ENCODE measurements at places on chromosomes 6 and 20.
A peak's percentile ranks its signal among the peaks of the same experiment; 100 is the strongest.

DNA sequence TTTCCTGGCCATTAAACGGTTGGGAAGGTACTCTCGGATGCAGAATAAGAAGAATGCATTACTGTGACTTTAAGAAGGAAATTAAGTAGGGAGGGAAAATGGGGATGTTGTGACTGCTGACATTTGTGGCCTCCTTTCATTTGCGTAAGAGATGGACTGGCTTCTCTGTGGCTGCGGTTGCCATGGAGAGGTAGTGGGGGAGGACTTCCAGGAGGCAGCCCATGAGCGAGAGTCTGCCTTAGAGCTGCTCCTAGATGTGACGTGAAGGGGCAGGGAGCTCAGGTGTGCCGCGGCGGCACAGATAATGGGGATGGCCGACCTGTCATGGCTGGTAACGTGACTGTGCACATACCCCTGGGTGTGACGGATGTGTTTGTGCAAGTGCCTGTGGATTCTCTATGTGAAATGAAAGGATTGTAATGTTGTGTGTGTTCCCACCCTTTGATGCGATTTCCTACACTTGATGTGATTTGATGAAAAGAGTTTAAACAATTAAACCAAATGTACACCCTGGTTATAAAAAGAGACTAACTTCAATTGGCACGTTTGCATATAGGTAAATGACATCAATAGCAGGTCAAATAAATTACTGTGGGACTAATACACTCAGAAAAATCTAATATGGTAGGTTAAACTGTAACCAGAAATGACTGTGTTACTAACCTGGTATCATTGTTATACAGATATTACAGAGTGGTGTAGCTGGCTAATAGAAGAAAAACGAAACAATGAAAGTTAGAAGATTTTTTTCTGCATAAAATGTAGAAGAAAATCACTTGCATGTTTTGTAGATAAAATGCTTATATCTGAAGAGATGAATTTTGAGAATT is 48.9 kb downstream of the HIVEP1 start:
- peak; percentile 32 for DNase-seq

GRCh38 chr6:24394780-24395437 is 7.8 kb upstream of the MRS2 start:
- no peak for DNase-seq

- no peak for DNase-seq
Observed at GRCh38 chr20:56810141-56810540, 181.0 kb downstream of the TFAP2C start.

DNA sequence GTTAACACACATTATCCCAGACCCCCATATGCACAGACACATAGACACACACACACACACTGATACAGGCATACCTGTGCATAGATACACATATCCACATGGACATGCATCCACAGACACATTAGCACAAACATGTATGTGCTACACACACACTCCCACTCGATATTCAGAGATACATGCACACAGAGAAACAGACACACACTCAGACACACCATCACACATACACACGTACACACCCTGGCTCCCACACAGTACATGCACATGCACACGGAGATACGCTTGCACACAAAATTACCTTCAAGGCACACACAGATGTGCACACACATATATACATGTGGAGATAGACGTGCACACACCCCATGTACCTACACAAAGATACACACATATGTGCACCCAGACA is 19.7 kb downstream of the RBM38 start:
- no peak for DNase-seq

DNA sequence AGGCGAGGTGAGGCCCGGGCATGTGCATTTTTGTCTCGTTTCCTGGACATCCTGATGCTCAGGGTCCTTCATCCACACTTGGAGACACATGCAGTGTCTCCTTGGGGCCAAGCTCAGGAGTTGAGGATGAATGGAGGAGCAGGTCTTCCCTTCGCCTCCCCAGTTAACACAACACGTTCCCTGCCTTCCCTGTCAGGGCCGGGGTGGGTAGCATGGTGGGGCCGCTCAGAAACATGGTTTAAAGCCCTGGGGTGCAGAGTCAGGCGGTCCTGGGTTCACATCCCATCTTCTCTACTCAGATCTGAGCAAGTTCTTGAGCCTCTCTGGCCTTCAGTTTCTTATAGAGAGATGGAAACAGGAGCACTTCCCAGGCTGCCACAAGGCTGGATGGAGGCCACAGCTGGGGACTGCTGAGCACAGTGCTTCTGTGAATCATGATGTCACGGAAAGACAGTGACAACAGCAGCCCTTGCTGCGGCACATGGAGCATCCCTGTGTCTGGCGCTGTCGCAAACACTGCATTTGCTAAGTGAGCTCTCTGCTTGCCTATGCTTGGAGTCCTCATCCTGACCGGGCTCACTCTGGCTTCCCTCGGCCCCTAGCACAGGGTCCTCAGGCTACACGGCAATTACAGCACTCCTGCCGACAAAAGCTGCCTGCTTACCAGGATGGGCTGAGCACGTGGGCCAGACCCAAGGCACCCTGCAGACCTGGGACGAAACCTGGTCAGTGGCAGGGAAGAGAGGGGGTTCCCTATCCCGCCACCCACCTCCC is 45.6 kb upstream of the STX16 start:
- DNase-seq, result no peak

- no peak for DNase-seq
Observed at GRCh38 chr6:23086100-23086499, 516.7 kb downstream of the HDGFL1 start.

DNA sequence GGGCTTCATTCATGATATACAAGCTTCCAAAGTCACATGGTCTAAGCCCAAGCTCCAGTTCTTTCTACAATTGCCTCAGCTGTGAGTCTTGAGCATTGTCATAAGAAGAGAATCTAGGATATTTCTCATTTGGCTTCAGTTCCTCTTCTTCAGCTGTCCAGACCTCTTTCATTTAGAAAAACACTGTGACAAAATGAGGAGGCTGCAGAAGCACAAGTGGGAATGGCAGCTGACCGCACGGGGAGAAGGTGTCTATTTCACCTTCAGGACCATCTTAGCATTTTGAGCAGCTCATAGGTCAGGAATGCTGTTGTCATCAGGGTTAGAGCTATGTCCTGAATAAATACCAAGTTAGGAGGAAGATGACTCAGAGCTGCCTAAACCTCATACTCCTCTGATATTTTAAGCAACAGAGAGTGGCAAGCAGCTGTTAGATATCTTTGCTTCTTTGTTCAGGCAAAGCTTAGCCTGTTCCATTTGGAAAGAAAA is 390.1 kb upstream of the CITED2 start:
- DNase-seq, result no peak

GRCh38 chr6:80625405-80625804 is 518.9 kb downstream of the BCKDHB start:
- no peak for DNase-seq

GRCh38 chr20:615514-615913 is 5.4 kb upstream of the TCF15 start:
- DNase-seq, result no peak

GRCh38 chr6:2110504-2110903 is 134.9 kb downstream of the GMDS start:
- DNase-seq, result no peak

DNA sequence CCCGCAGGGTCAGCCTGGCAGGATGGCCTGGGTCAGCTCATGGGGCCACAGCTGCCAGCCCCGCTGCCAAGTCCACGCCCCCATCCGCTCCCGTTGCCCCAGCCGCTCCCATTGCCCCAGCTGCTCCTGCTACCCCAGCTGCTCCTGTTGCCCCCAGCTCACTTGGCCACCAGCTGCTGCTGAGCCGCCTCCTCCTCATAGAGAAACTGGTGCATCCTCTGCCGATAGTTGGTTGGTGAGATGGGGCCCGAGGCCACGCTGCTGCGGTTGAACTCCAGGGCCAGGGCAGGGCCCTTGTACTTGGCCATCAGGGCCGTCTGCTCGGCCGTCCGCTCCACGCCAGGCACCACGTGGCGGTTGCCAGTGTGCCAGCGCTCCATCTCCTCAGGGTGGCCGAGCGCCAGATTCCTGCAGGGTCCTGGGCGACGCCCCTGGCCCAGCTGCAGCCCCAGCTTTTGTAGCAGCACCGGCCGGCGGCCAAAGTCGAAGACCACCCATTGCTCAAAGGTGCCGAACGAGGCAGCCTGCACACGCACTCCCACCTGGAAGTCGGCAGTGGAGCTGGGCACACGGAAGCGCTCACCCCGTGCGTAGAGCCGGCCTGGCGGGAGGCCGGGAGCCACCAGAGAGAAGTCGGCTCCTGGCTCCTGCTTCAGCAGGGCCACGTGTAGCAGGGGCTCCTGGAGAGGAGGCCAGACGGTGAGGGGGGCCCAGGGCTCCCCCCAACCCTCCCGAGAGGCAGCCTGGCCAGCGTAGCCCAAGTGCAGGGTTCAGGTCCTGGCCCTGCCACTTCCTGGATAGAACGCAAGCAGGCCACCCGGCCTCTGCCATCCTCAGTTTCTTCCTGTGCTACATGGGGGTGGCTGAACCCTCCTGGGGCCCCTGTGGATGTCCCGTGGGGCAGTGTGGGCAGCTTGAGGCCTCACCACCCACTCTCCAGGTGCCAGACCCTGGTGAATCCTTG is 4.8 kb downstream of the HELZ2 start:
- DNase-seq, result no peak

- DNase-seq, result no peak
Observed at GRCh38 chr6:33314515-33314942, 651 bp upstream of the TAPBP start.

Data from stimulated activated CD8-positive, alpha-beta memory T cell treated with anti-CD3 and anti-CD28 coated beads, Interleukin-7, amount 100 ng/mL, for 24 hours (primary cell).